HCT116 (cell line): ENCODE measurements at places on chromosomes 4 and X.

DNA sequence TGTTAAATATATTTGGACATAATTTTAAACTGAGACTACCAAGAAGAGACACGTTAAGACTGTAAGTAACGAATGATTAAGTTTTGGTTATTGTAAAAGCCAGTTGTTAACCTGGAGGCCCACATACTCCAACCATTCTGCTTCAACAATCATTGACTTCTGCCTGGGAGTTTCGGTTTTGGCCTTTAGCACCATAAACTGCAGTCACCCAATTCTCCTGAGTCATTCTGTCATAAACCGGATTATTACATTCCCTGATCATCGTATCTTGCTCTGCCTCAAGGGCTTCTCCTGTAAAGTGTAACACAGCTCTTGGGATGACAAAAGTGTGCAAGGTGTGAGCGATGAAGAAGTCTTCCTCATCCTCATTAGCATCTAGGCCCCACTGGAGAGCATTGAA is 46.9 kb upstream of the PABPC1L2A start:
- no peak for DNase-seq

DNA sequence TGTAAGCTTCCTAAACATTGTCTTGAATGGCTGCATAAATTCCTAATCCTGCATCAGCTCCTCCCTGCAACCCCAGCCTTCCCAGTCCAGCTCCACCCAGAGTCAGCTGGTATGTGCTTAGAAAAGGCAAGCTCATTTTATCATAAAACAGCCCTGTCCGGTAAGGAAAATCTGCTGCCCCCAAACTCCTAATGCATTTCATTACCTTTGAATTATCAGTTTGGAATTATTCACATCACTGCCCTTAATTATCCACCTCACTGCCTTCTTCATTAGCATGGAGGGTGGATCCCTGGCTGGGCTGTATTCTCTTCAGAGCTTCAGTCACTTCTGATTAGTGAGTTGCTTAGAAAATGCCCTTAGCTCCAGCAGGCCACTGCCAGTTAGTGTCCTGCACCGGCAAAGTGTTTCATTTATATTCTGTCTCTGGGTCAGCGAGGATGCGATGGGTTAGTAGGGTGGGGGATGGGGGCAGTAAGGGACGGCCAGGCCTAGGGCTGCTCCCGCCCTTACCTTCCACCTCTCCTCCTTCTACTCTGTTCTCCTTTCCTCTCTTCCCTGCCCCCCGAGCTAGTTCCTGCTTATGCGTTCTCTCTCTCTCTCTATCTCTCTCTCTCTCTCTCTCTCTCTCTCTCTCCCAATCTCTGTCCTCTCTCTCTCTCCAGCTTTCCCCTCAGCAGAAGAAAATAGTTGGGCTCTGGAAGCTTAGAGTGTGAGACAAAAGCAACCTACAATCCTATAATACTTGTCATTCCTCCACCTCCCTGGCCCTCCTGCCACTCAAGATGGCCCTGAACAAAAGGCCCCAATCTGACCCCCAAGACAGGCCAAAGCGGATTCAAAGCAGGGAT is 174.8 kb upstream of the KLF3 start:
- no peak for DNase-seq

GRCh38 chr4:107824350-107825071 is at the start of gene SGMS2:
Gene SGMS2, plus strand, starts transcription at chr4:107824932. Its CDS starts 70,622 bp downstream, at chr4:107895554.
- DNase-seq: peak; percentile 88

DNA sequence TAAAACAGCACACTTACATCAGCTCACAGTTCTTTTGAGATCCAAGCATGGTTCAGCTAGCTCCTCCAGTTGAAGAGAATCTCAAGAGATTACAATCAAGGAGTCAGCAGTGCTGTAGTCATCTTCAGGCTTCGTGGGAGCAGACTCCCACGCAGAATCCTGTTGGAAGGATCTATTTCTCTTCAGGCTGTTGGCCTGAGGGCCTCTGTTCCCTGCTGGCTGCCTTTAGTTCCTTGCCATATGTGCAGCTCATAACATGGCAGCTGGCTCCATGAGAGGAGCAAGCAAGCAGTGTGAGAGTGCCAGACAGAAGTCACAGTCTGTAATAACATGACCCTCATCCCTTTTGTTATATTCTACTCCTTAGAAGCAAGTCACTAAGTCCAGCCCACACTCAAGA is 168.6 kb downstream of the COX18 start:
- no peak for DNase-seq

- no peak for DNase-seq
These were observed 30.9 kb upstream of the GLRA3 start for GRCh38 chr4:174859904-174860303.

GRCh38 chrX:10106806-10107205 is 50.0 kb upstream of the CLCN4 start:
- no peak for DNase-seq

DNA sequence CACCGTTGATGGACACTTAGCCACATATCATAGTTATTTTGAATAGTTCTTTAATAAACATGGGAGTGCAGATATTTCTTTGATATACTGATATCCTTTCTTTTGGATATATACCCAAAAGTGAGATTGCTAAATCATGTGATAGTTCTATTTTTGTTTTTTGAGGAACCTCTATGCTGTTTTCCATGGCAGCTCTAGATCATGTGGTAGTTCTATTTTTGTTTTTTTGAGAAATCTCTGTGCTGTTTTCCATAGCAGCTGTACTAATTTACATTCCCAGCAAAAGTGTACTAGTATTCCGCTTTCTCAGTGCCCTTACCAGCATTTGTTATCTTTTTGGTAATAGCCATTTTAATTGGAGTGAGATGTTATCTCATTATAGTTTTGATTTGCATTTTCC is 3.6 kb downstream of the SH3BGRL start:
- no peak for DNase-seq

DNA sequence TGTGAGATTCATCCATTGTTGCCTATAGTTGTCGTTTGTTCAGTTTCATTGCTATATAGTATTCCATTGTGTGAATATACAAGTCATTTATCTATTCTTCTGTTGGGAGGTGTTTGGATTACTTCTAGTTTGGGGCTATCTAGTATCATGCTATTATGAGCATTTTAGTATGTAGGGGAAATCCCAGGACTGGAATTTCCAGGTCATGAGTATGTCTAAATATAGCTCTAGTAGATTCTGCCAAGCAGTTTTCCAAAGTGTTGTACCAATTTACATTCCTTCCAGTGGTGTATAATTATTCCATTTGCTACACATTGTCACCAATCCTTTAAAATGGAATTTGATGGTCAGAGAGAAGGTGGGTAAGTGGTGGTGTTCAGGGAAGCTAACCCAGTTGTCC is 30.1 kb downstream of the EGFL6 start:
- DNase-seq: no peak

- no peak for DNase-seq
These were observed 105.7 kb downstream of the HMX1 start for GRCh38 chr4:8765631-8766590.

- no peak for DNase-seq
These were observed 29.9 kb upstream of the CPLX1 start for GRCh38 chr4:855880-856224.

DNA sequence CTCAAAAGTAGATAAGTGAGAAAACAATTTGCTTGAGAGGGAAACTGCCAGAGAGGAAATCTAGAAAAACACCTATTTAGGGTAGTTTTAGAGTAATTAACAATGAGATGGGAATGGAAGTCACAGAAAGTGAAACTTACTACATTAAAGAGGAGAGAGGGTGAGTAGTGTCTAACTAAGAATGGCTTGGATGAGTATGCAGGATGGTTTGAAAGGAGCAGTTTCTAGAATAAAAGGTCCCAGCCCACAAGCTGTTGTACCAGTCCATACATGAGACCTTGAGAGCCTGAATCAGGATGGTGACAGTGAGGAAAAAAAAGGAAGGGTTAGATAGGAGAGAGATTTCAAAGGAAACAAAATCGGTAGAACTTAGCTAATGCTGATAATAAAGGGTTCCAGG is 1.3 kb downstream of the GAR1 start:
- no peak for DNase-seq

DNA sequence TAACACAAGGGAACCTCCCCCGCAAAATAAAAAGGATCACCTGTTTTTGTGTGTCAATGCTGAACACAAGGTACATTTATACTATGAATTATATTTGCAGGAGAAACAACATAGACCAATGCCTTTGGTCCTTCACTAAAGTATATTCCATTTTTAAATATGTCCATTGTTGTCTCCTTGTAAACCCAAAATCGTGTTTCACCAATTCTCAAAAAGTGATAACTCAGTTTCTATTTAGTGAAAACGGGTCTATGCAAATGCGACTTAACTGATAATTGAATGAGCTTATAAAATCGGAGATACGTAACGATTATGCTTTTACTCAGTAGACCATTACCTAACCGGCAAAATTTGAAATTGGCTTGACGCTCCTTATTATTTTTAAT is 2.1 kb downstream of the BRWD3 start:
- DNase-seq: no peak

DNA sequence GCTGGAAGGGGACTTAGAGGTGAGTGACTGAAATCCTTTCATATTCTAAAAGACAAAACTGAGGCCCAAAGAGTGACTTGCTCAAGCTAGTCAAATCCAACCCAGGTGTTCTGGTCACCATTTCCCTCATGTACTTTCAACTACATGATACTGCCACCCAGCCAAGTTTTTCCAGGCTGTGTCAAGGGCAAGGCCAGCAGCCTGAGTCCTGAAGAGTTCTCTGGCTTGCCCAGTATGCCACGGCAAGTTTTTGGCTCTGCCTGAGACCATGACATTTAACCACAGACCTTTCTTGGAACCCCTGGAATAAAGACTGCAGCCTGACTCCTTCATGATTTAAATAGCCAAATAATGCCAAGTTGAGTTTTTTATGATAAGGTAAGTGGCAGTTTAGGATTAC is 10.7 kb upstream of the TMEM164 start:
- DNase-seq: no peak

DNA sequence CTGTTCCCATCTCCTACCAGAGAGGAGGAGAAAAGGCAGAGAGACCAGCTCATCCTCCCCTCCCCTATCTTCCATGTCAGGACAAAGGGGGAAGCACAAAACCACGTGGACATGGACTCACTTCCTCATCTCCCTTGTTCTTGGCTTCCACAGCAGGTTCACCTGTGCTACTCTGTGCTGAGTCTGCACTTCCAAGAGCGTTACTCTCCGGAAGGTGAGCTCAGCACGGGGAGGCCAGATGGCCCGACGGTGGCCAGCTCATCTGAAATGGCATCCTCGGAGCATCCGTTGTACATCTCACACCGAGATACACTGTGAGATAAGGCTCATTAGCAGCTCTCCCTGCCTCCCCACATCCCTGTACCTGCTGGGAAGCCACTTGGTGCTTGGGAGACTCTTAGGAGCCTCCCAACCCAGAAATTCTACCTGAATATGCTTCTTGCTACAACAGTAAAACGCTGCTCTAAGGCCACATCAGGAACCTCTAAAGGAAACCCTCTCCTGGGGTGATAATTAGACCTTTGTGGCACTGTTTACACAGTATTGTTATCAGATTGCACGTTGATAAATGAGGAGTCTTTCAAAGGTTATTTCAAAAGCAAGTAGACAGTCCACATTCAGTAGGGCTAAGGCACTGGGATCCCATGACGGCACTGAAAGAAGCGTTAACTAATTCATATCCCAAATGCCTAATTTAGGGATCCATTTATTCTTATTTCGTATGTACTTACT is 19.4 kb downstream of the LGI2 start:
- no peak for DNase-seq

GRCh38 chrX:139203651-139204570 is 326.6 kb upstream of the F9 start:
- no peak for DNase-seq

GRCh38 chr4:126495163-126495752 is 1137.5 kb upstream of the INTU start:
- no peak for DNase-seq

DNA sequence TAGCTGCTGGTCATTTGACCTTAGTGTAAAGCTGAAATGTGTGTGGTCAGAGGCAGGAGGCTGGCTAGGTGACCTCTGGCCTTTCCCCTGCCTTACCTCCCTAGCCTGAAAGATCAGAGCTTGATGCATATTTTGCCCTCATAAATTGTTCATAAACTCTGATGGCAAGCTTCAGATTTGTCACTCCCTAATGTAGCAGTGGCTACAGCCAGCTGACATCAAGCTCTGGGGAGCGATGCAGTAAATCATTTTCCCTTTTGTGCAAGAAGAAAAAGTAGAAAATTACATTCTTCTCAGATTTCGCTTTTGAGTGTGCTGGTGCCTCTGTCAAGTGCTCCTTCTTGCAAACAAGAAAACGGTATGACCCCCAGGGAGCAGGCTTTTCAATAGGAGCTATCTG is 87.7 kb upstream of the MAGEA4 start:
- DNase-seq: no peak

GRCh38 chr4:186701273-186701672 is 22.4 kb downstream of the FAT1 start:
- DNase-seq: no peak

- no peak for DNase-seq
These were observed 355.9 kb downstream of the GPM6A start for GRCh38 chr4:175456131-175456530.

DNA sequence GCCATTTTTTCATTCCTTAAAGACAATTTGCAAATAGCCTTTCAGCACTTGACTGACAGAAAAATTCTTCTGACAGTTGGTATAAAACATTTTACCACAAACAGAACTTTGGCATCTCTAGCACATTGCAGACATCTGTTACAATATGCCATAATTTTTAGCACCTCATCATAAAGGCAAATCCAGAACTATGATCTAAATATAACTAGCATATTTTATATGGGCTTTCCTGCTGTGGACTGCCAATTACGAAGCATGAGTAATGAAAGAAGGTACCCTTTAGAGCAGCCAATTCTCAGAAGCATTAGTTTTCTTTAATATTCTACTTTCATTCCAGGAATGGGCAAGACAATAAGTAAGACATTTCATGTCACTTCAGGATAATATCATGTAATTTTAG is 647.4 kb upstream of the GALNT7 start:
- no peak for DNase-seq

- DNase-seq: peak; percentile 81
These were observed 1212.4 kb downstream of the PCDH18 start for GRCh38 chr4:136319789-136320464.

DNA sequence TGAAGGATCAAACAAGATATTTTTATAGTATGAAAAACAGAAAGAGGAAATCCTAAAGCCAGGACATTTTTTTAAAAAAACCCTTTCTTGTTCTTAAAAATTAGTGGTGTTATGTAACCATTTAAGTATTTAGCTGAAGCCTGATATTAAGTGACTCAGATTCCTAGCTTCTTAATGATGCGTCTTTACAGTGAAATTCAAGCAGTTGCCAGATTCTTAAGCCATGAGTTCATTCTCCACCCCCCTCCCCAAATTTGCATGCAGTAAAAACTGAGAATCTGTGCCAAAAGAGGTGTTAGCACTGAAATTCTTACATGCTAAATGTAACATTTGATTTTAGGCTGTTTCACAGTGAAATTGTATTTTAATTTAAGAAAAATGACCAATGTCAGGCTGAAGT is 180.8 kb downstream of the RAPGEF2 start:
- DNase-seq: no peak
